ENCODE measurements at places on chromosomes 4 and X.

GRCh38 chr4:182778222-182778982 is 138.8 kb downstream of the DCTD start:
- DNase-seq: no peak

- DNase-seq: peak; percentile 18
Measured at GRCh38 chrX:131745942-131746489, 202.1 kb downstream of the OR13H1 start.

- no peak for DNase-seq
Measured at GRCh38 chr4:120065974-120066516, 603 bp downstream of the MAD2L1 start.

GRCh38 chr4:94715726-94716125 is 42.0 kb upstream of the BMPR1B start:
- no peak for DNase-seq

DNA sequence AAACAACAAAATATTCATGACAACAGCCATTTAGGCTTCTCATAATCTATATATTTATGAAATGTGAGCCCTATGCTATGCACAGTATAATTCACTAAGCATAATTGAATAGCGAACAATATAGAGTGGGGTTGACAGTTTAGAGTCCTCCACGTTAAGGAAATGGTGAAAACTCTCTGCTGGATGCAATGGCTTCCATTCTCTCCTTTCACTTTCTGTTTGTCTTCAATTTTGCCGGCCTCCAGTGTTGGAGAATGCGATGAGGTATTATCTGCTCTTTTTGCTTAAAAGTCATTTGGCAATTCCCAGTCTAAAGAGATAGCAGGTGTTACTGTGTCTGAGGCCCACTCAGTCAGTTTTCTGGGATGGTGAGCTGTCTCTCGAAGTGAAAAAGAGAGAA is 52.1 kb downstream of the NPY5R start:
- DNase-seq: no peak

DNA sequence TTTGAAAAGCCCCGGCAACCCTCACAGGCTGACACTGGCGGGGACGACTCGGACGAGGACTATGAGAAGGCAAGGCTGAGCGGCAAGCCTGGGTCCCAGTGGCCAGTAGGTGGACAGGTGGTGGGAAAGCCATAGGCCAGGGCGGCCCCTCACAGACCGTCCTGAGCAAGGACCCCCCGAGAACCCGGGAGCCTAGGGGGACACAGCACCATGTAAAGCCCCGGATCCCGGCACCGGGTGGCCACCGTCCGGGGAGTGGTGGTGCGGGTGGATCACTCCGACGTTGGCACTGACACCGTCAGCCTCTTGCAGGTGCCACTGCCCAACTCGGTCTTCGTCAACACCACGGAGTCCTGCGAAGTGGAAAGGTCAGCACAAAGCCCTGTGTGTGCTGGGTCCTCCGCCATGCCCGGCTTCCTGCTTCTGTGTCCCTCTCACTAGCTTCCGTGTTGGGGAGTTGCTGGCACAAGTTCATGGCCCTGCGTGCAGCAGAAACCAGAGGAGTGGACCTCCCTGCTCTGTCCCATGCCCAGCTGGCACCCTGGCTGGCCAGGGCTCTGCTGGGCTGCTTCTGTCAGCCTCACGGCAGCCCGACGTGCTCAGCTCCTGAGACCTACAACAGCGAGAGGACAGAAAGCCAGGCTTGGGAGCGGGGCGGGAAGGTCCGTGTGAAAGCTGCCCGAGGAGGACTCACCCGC is 11.9 kb upstream of the ADD1 start:
- no peak for DNase-seq

- peak; percentile 31 for DNase-seq
Measured at GRCh38 chr4:152784490-152785350, 5.0 kb downstream of the ARFIP1 start.

GRCh38 chr4:5647351-5647750 is 61.0 kb downstream of the EVC2 start:
- no peak for DNase-seq

DNA sequence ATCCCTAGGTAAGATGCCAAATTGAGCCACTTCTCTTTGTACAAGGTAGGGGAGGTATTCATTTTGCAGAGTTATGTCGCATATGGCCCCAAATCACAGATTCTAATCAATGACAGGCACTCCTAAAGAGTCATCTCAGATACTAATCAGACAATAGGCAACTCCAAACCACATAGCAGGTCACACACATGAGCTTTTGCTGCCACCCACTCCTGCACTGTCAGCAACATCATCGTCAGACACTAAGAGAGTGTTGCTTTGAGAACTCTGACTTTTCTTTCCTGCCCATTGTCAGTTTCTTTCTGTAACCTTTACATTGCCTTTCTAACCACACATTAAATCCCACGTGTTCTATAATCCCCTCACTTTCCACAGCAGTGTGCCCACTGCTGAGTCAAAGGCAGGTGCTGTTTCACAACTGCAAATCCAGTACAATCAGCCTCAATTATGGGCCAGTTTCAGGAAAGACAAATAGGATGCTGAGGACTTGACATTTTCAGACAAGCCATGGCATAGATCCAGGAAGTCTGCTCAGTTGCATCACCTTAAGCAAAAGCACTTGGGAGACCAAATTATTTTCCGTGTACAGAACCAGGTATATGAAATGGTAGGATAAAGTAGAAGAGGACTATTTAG is 23.5 kb downstream of the TMEM31 start:
- DNase-seq: peak; percentile 67

DNA sequence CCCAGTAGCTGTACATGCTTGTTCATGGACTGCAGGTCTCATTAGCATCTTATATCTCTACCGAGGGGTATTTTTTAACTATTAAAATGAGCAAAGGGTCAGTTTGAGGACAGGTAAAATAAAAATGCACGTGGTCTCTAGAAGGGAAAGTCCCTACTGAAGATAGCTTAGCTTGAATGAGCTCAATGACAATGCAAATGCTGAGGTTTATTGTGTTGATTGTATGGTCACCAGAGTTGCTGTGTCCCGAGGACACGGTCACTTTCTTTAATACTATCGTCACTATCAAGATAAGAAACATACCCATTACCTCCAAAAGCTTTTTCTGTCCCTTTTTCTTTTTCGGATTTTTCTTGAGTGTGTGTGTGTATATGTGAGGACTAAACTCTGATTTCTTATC is 250.5 kb upstream of the PRKX start:
- DNase-seq: no peak

DNA sequence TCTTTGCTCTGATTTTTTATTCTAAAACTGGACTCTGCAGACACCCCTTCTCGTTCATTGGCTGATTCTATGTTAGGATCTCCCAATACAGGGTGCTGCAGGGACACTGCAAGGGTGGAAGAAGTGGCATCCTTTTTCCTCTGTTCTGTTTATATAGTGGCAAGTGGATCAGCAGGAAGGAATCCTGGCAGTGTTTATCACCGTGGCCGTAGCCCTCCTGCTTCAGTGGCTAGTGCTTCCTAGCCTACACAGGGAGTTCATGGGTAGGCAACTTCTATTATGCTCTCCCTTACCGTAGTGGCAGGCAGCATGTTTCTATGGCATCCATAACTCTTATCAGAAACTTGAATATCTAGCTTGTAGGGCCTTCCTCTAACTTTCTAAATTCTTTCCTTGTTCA is 6.4 kb upstream of the AP1AR start:
- no peak for DNase-seq

DNA sequence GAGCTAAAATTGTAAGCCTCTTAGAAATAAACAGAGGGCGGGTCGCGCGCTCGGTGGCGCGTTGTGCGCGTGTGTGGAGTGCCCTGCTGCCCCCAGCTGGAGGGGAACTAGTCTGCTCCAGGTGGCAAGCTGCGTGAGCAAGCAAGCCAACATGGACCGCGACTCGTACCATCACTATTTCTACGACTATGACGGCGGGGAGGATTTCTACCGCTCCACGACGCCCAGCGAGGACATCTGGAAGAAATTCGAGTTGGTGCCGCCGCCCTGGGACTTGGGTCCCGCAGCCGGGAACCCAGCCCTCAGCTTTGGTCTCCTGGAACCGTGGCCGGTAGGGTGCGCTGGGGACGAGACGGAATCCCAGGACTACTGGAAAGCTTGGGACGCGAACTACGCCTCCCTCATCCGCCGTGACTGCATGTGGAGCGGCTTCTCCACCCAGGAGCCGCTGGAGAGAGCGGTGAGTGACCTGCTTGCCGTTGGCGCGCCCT is 66.1 kb downstream of the DNAAF6 start:
- no peak for DNase-seq

GRCh38 chr4:38905652-38906385 is 38.2 kb downstream of the FAM114A1 start:
- no peak for DNase-seq

DNA sequence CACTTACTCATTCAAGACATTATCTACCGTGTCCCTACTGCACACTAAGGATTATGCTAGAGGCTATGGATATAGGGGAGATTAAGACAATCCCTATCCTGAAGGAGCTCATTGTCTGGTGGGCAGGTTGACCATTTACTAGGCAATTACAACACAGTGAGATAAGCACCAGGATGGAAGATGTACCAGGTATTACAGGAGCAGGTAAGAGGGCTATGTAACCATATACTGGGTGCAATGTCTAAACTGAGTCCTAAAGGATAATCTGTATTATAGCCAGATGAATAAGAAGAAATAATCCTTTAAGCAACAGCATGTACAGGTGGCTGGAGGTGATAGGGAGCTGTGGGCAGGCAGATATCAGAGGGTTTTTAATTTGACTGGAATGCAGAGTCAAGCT is 113.3 kb upstream of the TBC1D9 start:
- no peak for DNase-seq

GRCh38 chrX:29666366-29666765 is 549.0 kb upstream of the MAGEB2 start:
- no peak for DNase-seq

DNA sequence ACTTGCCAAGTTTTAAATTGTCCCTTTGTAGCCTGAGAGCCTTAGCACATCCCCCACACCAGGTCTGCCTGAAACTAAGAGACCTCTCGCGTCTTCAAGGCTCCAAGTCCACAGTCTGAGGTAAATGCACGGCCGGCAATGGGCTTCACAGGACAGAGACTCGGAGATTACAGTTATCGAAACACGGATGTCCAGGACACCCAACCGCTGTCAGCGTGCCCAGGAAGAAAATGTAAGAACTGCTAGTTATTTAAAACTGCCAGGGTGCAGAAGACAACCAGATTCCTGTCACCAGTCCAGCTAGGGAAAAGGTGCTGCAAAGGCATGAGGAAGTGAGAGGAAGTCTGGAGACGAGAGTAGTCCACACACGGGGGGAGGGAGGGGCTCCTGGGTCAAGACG is 28.9 kb downstream of the ZNF827 start:
- no peak for DNase-seq

DNA sequence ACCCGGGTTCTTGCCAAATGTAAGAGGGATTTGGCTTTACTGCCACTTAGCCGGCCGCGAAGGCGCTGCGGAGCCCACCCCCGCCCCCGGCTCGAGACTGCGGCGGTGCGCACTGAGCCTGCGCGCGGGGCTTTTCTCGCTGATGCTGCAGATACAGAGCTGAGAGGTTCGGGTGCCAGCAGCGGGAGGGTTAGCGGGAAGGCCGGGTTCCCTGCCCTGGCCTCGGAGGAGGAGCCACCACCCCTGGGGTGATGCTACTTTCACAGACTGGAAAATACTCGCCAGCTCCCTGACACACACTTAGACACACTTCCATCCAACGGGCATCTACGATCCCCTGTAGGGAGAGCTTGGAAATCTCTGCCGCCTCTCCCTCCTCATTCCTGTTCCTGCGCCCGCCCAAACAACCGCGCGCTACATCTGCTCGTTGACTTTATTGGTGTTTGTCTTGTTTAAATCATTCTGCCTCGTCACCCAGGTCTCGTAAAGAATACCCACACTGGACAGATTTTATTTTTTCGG is 2.1 kb upstream of the PCDH7 start:
- DNase-seq: peak; percentile 53

DNA sequence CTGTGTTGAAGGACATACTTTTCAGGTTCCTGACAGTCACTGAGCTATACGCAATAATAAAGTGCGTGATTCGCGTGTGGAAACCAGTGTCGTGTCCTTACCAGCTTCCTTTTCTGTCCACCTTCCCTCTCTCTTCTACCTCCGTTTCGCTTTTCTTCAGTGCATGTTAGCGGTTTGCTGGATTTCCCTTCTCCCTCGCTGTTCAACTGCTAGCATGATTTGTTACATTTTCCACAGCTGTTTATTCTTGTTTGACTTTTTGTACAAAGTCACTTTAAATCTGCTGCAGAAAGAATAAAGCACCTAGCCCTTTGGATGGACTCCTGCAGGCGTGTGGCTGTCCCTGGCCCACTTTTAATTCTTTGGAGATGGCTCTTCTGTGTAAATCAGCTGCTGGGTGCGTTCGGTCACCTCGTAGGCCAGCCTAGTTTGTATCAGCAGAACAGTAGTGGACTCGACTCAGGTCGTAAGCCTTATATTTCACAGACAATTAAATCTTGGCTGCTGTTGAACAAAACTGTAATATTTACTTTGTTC is 8.9 kb upstream of the HAND2 start:
- peak; percentile 53 for DNase-seq

DNA sequence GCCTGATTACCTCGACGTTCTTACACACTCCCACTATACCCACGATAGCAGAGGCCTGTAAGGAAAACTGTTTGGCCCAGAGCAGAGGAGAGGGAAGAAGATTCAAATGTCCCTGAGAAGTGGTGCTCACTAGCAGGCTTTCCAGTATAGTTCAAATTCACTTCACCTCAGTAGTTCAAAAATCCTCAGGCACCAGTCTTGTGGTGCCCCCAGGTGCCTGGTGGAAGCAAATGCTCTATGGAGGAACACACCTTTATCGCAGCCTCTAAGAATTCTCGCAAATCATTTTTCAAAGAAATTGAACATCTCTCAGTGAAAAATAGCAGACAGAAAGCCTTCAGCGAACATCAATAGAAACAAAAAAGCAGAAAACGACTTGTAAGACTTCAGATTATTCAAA is 12.2 kb upstream of the MTMR1 start:
- DNase-seq: no peak

- DNase-seq: no peak
Measured at GRCh38 chr4:69093681-69094080, 2.6 kb upstream of the UGT2B7 start.
